Amniotic stem cell (primary cell): ENCODE measurements at places on chromosomes 2 and 18.

DNA sequence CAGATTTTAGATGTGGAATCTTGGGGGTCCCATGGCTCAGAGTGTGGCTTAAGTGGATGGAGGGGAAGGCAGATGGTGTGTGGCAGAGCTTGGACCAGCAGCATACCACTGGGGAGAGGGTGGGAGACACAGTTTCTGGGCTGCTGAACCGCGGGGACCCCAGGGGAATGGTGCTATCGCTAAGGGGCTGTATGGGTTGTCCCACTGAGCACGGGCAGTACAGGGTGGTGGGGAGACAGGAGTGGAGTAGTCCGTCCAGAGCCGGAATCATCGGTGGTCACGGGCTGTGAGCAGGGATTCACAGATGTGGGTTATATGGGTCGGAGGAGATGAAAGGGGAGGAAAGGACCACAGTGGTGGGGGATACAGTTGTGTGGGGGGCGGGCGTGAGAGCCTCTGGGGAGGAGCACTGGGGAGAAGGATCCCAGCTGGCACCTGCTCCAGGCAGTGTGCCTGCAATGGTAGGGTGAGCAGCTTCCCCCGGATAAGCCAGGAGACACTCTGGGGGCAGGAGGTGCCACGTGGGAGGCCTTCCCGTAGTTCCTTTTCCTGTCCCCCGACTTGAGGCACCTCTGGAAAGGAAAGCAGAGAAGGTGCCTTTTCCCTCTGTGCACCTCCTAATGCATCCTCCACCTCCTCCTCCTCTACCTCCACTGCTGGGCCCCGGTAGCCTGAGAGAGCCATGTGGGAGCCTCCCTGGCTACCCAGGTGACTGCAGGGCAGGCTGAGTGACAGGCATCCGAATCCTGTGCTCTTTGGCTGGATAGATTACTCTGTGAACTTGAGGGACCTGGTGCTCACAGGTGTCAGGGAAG lies 24.9 kb downstream of the IGFBP5 start:
- DNase-seq: no peak

GRCh38 chr18:65750389-65751154 lies at the start of gene CDH7:
CDH7 (plus strand) TSS chr18:65751012; CDS start chr18:65762843, 11,831 bp downstream.
- DNase-seq: no peak

- DNase-seq: no peak
These were observed 94.5 kb downstream of the RDH14 start for GRCh38 chr2:18465979-18466378.

DNA sequence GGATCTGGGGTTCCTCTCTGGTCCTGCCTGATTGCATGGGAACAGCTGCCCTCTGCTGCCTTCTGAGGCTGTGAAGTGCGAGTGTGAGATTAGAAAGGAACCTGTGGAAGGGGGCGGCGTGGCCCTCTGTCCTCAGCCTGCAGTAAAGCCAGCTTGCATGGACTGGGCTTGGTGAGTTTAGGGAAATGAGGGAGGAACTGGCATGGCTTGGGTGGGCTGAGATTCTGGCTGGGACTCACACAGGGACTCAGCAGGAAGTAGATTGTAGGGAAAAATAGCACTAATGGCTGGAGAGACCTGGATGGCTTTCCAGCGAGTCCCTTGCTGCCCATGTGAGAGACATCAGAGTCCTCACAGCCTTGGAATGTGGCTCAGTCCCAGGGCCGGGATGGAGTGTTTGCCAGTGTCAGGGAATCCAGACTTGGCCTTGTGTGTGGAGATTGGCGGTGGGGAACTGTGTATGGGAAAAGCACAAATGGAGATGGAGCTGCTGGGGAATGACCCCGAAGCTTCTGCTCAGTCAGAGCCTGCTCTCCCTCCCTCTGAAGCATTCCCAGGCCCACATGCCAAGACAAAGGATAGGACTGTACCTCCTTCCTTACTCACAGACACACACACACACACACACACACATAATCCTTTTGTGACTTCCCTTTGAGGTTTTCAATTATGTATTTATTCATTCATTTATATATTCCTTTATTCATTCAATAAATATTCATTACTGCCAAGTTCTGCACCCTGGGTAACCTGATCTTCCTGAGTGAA lies 115.4 kb downstream of the ACAA2 start:
- DNase-seq: no peak

GRCh38 chr2:16140771-16141640 lies 200.7 kb downstream of the MYCN start:
- DNase-seq: no peak

- DNase-seq: no peak
These were observed 415.0 kb downstream of the NYAP2 start for GRCh38 chr2:225814554-225814953.
